ENCODE measurements at places on chromosomes 11 and 22. TPM values are rescaled to one million over a fixed set of nuclear protein-coding genes. Genes with fewer than 3 reads are reported as not detected.

TSPAN32 gene
- total RNA-seq: 0.27 TPM

PKP3 gene
- total RNA-seq: 0.73 TPM

ASCL2 gene
- total RNA-seq: 1.7 TPM

YPEL1 gene
- total RNA-seq: 38.7 TPM

C22orf42 gene
- total RNA-seq: 1.6 TPM

MOGAT2 gene
- total RNA-seq: 0.27 TPM

PDE3B gene
- total RNA-seq: 29.4 TPM

- no peak for DNase-seq
Observed at GRCh38 chr11:3129591-3130268, 35.4 kb downstream of the OSBPL5 start.

DNA sequence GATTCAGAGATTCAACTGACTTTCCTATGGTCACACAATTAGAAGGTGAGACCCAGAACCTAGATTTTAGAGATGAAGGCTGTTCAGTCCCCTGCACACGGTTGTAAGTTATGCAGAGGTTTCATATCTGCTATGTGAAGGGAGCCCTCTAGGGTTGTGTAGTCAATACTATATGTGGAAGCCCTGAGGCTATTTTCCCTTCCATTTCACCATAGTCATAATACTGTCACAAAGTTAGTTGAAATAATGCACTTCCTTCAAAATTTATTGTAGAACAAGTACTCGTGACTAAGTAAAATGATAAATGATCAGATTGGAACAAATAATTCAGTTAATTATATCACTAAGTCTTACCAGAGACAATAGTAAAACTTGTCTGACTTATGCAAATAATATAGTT lies 48.8 kb downstream of the ENDOD1 start:
- peak; percentile 43 for DNase-seq

- DNase-seq: no peak
Observed at GRCh38 chr11:27029966-27030365, 10.6 kb upstream of the BBOX1 start.

DNA sequence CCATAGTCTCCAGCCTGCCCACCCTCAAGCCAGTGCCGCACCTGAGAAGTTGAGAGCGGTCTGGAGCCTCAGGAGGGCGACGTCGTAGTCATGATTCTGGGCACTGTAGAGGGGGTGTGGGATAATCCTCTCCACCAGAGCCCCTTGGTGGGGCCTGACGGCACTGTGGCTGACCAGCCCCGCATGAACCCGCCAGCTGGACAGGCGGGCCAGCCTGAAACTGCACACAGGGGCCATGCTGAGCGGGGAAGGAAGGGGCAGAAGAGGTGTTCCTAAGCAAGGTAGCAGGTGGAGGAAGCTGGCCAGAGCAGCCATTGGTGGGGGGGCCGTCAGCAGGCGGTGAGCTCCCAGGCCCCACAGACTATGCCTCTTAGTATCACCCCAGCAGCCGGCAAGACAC lies 13.1 kb downstream of the TMPRSS5 start:
- no peak for DNase-seq

- DNase-seq: no peak
Observed at GRCh38 chr22:23212061-23213021, 32.0 kb downstream of the BCR start.

- DNase-seq: peak; percentile 63
Observed at GRCh38 chr11:83819931-83820549, 533.9 kb upstream of the CCDC90B start.

GRCh38 chr11:132072858-132073211 lies 702.4 kb downstream of the NTM start:
- DNase-seq: peak; percentile 31

DNA sequence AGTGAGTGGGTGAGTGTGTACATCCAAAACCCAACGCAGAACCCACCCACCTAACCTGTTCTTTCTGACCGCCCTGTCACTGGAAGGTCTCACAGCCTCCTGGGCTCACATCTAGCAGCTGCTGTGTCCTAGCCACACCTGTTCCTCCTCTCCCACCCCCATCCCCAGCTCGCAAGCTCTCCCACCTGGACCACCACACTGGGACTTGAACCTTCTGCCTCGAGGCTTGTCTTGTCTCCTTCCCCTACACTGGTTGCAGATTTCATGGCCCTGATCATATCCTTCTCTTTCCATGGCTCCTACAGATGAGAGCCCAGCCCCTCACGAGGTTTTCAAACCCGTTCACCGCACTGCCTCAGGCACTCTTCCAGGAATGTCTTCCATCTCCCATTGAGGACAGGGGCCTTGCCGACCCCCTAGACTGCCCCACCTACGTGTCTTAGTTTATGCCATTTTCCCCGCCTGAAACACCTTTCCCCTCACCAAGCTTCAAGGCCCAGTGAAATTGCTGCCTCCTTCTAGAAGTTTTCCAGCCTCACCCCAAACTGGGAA lies 6.7 kb downstream of the IFITM10 start:
- no peak for DNase-seq

DNA sequence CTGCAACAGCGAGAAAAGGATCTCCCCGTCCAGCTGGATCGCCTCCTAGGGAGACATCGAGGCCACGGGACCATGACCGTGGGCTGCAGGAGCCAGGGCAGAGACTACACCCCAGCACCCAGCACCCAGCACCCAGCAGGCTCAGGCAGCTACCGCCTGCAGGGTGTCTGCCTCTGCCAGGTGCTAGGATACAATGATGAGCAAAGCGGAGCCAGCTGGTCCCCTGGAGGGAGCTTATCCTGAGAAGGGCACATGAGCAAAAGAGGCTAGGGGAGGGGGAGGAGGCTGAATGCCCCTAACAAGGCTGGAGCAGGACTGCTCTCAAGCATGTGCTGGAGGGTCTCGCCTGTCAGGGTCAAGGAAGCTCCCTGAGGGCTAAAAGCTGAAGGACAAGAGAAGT lies 4.8 kb upstream of the CASTOR1 start:
- DNase-seq: no peak

DNA sequence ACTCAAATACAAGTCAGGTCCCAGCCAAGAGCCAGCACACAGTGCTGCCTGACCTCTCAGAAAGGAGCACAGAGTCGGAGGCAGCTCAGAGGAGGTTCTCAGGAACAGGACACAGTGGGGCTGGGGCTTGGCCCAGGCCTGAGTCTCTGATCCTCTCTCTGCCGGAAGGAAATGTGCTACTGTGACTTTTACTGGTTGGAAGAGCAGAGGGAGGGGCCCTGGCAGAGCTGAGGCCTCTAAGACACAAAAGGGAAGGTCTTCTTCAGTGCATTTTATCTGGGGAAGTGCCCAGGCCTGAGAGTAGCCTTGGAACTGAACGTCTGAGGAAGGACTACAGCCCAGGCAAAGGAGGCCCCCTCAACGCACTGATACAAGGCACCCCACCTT lies 16.2 kb upstream of the CASTOR1 start:
- no peak for DNase-seq

DNA sequence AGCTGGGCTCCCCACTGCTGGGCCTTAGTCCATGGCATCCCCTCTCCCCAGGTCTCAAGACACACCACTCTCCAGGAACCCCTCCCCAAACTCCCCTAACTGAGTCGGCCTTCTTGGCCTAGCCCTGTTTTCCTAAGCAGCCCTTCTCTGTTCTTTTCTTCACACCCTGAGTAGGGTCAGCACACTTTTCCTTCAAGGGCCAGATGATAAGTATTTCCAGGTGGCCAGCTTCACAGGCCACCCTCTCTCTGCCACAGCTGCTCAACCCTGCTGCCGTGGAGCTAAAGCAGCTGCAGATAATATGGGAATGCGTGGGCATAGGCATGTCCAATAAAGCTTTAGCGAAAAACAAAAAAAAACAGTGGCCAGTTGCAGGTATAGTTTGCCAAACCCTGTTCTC lies 24.1 kb downstream of the DGCR2 start:
- DNase-seq: no peak

DNA sequence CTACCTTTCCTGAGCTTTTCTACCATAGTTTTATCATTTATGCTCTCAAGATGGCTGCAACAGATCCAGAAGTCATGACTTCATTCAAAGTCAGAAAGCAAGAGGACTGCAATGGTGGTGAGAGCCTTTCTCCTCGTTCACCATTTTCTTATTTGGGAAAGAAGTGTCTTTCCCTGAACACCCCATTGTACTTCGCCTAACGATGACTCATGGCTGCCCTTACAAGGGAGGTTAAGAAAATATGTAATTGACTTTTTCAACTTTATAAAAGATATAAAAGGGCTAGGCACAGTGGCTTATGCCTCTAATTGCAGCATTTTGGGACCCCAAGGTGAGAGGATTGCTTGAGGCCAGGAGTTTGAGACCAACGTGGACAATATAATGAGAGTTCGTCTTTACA lies 541.7 kb downstream of the METTL15 start:
- DNase-seq: no peak
